IgD-negative memory B cell (primary cell): ENCODE measurements at places on chromosomes 1 and 21. TPM values are rescaled to one million over a fixed set of nuclear protein-coding genes. Genes with fewer than 3 reads are reported as not detected.

LIPI gene
- not detected for polyA plus RNA-seq

SLC35F3 gene
- polyA plus RNA-seq, result not detected

CTSS gene
- 478 TPM for polyA plus RNA-seq

B4GALT3 gene
- 44.2 TPM for polyA plus RNA-seq

DPT gene
- not detected for polyA plus RNA-seq

FALEC gene
- polyA plus RNA-seq, result 1.0 TPM
